ENCODE measurements at places on chromosomes 5 and 9.
A peak's percentile ranks its signal among the peaks of the same experiment; 100 is the strongest.

DNA sequence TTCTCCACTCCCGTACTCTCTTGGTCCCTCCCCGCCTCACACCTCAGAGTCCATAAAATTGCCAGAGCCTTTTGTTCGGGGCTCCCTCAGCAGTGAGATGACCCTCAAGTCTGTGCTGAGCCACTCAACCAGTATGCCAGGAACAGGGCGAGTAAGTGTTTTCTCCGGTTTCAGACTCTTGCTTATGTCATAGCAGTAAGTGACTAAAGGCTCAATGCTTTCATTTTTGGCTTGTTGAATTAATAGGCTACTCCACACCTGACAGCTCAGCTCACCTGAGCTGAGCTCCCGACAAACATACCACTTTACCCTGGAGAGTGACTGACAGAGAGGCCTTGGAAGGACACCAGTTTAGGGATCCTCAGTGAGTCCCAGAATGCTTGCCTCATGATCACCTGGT is 30.5 kb downstream of the PCSK1 start:
- no peak for DNase-seq

- no peak for DNase-seq
Observed at GRCh38 chr5:11322133-11322532, 561.1 kb upstream of the DAP start.

- DNase-seq: no peak
Observed at GRCh38 chr9:89278997-89279739, 31.8 kb upstream of the CKS2 start.

GRCh38 chr5:33415811-33416354 is 24.9 kb upstream of the TARS1 start:
- DNase-seq: no peak

- DNase-seq: no peak
Observed at GRCh38 chr9:74379718-74380117, 117.4 kb upstream of the RORB start.

DNA sequence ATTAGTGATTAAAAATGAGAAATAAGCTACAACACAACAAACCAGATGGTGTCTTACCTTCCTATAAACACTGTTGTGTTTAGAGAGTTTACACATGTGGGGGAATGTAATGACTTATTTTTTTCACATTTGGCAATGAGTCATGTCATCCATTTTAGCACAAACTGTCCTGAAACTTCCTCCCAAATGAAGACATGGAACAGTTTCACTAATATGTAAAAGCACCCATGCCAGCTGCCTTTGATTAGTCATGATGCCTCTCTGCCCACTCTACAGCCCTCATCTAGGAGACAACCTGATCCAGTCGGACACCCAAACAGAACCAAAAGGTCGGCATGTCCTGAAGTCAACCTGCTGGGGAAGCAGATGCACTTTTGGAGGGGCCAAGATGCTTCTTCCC is 98.2 kb downstream of the SEMA5A start:
- no peak for DNase-seq

DNA sequence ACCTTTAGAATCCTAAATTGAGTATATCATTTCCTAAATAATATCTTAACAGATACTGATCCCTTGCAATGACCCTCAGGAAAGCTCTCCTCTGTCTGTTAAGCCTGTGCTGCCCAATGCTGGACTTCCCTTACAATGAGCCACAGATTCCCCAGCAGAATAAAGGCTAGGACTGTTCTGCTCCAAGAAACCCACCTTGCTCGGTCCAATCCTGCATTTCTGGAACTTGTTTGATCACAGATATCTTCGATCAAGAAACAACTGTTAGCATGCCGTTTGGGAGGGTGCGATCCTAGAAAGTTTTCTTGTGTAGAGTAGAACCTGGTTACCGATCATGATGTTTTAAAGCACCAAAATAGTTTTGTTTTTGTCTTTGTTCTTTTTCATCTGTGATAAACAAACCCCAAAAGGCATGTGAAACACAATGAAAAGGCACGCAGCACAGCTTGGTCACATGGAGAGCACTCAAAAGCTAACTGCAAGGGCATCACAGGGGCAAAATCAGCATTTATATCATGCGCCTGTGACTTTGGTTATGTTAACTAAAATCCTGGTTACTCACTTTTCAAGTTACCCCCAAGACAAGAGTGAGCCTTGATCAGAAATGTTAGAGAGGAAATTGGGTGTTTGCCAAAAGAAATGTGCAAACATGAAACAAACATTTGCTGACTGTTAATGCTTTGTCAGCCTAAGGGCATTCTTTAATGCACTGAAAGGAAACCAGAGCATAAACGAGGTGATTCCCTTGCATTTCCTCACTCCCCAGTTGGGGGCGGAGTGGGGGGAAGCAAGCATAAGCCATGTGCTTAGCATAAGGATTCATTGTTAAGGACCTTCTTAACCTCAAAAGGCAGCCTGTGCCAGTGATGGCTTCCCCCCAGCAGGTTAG is 61.9 kb upstream of the ADAMTS16 start:
- DNase-seq: no peak

DNA sequence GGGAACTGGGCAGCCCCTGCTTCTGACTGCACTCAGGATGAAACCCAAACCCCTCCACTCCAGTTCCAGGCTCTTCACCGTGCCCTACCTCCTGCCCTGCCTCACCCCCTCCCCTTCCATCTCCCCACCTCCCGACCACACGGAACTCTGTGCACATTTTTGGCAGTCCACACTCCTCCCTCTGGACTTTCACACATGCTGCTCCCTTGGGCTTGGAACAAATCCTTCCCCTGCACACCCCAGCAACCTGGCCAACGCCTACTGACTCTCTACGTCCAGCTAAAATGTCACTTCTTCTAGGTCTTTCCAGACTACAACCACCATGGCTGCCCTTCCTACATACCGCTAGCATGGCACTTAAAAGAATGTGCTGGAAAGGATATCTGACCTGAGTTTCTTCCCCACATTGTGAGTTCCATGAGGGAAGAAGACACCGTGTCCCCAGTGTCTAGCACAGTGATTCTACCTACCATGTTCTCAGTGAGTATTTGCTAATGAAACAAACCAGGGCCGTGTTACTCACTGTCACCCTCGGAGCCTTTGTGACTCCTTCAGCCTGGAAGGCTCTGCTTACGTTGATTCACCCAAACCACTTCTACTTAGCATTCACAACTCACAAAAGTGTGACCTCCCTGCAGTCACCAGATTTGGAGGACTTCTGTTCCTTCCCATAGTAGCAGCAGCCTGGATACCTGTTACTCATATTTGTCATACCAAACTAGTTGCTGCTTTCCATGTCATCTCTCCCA is 18.7 kb downstream of the RETREG1 start:
- no peak for DNase-seq

- DNase-seq: no peak
Observed at GRCh38 chr9:32350682-32351081, 33.8 kb upstream of the ACO1 start.

DNA sequence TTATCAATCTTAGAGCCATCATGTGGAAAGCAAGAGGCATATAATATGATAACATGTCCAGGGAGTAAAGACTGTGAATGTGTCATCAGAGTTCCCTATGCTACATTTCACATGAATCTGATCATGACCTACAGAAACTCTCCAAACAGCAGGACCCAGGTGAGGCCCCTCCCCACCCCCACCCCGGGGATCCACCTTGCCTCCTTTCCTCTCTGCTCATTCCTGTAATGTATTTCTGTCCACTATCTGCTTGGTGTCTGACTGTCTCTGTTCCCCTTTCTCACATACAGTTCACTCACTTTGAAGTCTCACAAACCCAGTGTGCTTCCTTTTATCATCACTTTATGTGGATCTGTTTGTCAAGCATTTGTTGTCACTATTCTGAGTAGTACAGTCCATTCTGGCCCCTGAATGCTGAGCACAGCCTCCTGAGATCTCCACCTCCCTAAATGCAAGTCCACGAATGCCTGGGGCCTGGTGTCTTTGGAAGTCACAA is 76.4 kb upstream of the SMARCA2 start:
- no peak for DNase-seq

DNA sequence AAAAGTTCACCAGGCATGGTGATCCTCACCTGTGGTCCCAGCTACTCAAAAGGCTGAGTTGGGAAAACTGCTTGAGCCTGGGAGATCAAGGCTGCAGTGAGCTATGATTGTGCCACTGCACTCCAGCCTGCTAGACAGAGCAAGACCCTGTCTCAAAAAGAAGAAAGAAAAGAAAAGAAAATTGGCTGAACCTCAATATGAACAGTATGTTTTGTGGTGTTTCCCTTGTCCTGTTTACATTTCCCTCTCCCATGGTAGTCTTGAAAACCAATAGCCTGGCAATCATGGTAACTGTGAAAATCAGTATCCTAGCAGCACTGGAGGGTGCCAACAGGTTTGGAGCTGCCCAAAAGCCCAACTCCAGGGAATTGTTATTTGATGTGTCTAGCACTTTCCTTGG is 174.1 kb upstream of the NR4A3 start:
- DNase-seq: no peak

- DNase-seq: no peak
Observed at GRCh38 chr9:133682818-133683585, 46.8 kb downstream of the DBH start.

DNA sequence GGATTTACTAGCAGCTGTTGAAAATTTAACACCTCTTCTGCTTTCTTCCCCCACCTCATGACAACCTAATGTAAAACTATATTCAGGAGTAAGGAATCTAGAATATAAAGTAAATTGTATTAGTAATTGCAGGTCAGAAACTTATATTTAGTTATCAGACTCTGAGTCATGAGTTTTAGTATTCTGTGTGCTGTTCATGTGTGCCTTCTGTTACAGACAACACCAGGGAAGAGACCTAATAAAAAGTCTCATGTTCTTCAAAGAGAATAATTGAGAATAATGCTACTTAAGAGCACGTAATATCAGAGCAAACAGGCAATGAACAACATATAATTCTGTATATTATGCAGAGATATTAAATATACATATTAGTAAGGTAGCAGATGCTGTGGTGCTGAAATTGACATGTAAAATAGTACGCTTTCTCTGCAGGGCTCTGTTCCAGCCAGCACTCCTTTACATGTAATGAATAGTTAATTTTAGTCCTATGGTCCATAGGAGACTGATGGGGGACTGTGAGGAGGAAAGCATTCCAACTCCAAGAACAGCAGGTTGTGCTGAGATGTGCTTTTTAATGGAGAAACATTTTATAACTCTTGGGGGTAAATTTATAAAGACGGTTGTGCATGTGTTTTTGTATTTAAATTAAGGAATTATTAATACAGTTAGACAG is 106.4 kb downstream of the ZSWIM6 start:
- DNase-seq: no peak

DNA sequence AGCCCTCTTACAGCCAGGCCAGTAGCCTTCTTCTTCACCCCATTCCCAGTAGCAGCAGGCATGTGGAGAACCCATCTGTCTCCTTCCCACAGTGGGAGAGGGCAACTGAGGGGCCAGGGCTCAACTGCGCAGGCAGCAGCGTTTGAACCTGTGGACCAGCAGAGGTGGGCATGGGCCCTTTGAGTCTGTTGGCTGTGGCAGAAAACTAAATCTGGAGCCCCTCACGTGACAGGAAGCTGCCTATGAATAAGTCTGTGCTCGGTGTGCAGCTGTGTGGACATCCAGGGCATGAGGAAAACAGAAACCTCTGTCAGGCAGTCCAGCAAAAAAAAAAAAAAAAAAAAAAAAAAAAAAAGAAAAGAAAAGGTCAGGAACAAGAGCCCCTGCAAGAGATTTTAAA is 189.2 kb upstream of the NR3C1 start:
- no peak for DNase-seq

DNA sequence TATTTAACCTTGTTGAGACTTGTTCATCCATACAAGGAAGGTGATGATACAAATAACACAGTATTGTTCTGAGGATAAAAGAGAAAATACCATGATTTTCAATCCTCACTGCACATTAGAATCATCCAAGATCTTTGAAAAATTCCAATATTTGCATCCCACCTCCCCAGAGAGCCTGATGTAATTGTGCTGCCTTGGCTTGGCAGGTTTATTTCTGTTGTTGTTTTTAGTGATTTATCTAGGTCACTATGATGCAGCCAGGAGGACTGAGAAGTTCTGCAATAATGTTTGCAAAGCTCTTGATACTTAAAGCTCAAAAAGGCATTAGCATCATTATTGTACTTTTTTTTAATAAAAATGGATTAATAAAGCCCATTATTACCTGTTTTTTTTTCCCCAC is 67.0 kb upstream of the NMUR2 start:
- DNase-seq: no peak

- no peak for DNase-seq
Observed at GRCh38 chr5:65391591-65391990, 90.1 kb downstream of the ADAMTS6 start.

GRCh38 chr5:42772265-42772993 is 15.8 kb downstream of the CCDC152 start:
- no peak for DNase-seq

- no peak for DNase-seq
Observed at GRCh38 chr9:2593744-2594143, 27.8 kb upstream of the VLDLR start.

DNA sequence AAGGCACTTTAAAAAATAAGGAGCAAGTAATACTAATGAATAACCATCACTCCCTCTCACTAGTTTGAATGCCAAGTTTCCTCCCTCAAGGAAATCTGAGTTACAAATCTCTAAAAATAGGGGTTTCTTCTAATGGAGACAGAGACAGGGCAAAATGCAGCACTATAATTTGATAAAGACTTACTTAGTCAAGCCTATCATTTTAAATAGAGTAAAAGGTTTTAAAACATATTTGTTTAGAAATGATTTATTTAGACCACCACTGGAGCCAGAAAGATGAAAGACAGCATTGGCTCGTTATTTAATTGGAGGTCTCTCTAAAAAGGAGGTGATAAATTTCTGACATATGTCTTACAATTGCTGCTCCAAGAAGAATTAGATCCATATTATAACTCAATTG is 228.7 kb downstream of the TLE1 start:
- no peak for DNase-seq

- peak; percentile 60 for DNase-seq
Observed at GRCh38 chr5:177446200-177447065, at the start of gene PRR7. PRR7 (plus strand) TSS chr5:177446814; CDS start chr5:177455068, 8,254 bp downstream.

DNA sequence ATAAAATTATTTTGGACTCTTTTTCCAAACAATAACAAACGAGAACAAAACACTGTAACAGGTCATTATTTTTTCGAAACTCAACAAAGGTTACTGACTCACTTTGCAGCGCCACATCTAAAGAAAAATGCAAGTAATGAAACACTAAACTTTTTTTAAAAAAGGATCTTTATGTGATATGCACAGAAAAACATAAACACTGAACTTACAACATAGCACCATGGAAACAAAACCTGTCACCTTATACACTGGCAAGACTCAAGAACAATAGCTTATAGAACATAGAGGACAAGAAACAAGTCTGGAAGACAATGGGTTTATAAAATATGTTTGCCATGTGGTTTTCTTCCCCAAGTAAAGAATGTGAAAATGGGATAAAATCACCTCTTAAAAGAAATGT is 85.2 kb downstream of the AUH start:
- DNase-seq: no peak

Measured in stimulated activated CD4-positive, alpha-beta T cell treated with anti-CD3 and anti-CD28 coated beads, TNF-alpha, amount 100 ng/mL, for 4 hours (primary cell).